GM03348 (cell line): ENCODE measurements at places on chromosomes 2 and 18.

- DNase-seq: no peak
Observed at GRCh38 chr2:102025583-102026267, 34.0 kb downstream of the IL1R2 start.

DNA sequence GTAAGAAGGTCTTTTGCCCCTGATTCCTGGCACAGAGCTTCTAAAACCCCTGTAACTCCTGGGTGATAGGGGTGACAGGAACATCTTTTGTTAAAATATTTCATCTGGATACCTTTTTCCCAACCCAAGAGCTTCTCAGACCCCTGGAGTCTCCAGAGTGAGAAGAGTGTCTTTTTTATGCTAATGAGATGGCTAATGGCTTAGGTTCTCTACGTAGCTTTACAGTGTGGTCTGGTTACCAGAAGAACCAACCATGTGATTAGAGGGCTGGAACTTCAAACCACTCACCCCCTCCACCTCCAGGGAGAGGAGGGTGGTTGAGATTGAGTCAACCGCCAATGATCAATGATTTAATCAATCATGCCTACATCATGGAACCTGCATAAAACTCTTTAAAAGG is 16.2 kb upstream of the DCC start:
- no peak for DNase-seq

GRCh38 chr2:26017464-26018183 is 16.3 kb upstream of the RAB10 start:
- DNase-seq: no peak

GRCh38 chr18:24669015-24669414 is 208.6 kb downstream of the HRH4 start:
- DNase-seq: no peak

DNA sequence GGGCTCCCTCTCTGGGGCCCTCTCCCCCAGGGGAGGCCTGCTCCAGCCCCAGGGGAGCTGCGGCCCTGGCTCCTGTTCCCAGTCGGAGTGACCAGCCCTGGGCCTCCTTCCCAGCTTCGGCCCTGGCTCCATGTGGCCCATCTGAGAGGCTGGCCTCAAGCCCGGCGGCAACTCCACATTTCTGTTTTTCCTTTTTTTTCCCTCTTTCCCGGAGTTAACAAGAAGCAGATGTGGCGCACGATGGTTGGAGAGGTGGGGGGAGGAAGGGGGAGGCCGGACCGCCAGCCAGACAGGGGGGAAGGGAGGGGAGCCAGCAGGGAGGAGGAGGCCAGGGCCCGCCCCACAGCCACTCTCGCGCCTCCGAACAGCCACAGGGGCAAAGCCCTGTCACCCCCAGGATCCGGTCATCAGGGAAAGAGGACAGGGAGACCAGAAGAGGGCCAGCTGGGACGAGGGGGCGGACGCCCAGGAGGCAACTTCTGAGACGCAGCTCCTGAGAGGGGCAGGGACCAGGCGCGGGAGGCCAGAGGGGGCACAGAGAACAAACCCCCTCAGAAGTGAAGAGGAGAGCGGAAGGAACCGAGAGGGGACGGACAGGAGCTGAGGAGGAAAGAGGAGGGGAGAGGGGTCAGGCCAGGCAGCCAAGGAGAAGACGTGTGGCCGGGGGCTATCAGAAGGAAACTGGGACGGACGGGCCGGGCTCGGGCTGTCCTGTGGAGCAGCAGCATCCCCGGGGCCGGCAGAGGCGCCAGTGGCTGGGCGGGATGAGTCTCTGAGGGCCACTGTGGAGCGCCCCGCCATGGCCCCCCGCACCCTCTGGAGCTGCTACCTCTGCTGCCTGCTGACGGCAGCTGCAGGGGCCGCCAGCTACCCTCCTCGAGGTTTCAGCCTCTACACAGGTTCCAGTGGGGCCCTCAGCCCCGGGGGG is at the start of gene EMILIN1:
EMILIN1 (plus strand) TSS at position 349 of the 928 bp plus-strand sequence; CDS start at position 800, 451 bp downstream.
- DNase-seq: peak; percentile 95

DNA sequence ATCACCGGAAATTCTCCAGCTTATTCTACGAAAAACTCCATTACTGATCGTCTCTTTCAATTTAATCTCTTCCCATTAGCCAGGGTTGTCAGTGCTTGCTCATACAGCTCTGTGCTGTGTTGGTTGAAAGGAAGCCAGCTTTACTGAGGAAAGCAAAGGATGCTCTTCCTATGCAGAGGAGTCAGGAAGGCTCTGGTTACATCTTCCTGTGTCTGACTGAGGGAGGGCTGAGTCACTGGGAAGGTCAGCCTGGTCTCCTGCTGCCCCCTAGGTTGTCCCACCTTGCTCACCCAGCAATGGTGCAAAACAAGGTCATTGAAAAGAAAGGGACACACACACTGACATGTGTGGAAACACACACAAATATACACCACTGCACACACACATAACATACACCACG is 975.6 kb downstream of the DCDC2C start:
- DNase-seq: no peak

- DNase-seq: no peak
Observed at GRCh38 chr2:209937893-209938292, 64.5 kb upstream of the RPE start.

GRCh38 chr18:45109271-45109670 is 428.6 kb downstream of the SETBP1 start:
- DNase-seq: no peak

GRCh38 chr2:85064927-85065577 is 68.1 kb upstream of the TCF7L1 start:
- no peak for DNase-seq

DNA sequence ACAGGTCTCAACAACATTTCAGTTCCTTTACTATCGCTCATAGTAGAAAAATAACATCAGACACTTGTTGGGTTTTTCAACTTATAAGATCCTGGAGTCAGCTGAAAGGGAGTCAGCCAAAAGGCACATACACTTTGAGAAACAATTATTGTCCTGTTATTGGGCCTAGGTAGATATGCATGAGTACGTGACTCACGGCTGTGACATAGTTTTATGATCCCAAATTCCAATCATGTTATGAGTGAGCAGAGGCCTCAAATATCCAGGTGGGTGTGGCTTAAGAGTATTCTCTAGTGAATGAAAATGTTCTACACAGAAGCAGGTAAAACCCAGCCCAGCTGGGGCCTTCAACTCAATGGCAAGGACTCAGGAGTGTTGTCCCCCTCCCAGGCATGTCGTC is 27.2 kb downstream of the SERPINB8 start:
- no peak for DNase-seq

DNA sequence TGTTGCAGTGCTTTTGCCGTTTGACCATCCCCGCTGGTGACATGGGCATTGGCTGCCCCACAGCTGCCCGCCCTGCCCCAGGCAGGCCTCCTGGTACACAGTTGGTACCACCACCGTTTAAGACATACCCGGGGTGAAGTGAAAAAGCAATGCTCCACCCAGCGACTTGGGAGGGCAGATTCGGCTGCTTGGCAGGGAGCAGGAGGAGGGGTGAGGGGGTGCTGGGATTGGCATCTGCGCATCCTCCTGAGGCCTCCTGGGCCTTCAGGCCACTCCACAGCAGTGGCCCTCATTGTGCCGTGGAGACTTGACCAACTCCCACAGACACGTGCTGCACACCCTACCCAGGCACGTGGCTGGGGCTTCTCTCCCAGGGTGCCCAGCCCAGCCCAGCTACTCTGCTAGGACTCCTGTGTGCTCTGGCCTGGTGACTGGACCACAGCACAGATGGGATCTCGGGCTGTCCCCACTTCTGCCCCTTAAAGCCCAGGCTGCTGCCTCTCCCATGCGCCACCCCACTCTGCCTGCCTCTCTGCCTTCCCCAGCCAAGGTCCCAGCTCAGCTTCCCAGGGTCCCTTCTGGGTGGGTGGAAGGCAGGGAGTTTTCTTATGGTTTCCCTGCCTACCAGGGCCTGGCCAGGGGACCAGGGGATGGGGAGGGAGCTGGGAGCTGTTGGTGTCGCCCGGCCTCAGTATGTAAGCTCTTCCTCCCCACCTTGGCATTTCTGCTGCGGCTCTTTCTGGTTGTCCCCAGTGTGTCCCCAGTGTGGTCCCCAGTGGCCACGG is 157.0 kb upstream of the HS6ST1 start:
- DNase-seq: no peak

GRCh38 chr2:1770566-1771380 is 26.5 kb upstream of the PXDN start:
- no peak for DNase-seq

DNA sequence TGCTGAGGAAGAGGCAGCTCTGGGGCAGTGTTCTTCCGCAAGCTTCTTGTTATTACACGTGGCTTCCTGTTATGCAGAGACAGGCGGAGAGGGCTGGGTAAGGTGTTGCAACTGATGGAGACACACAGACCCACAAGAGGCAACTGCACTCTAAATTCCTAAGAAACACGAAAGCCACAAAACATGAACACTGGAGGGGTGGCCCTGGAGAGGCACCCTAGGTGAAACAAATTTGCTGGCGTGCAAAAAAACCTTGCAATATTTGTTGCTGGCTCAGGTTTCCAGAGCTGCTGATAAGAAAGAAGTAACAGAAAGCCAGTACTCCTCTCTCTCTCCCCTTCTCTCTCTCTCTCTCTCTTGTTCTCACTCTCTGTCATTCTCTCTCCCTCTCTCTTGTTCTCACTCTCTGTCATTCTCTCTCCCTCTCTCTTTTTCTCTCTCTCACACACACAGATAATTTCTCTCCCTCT is 31.8 kb downstream of the ARHGAP25 start:
- no peak for DNase-seq

DNA sequence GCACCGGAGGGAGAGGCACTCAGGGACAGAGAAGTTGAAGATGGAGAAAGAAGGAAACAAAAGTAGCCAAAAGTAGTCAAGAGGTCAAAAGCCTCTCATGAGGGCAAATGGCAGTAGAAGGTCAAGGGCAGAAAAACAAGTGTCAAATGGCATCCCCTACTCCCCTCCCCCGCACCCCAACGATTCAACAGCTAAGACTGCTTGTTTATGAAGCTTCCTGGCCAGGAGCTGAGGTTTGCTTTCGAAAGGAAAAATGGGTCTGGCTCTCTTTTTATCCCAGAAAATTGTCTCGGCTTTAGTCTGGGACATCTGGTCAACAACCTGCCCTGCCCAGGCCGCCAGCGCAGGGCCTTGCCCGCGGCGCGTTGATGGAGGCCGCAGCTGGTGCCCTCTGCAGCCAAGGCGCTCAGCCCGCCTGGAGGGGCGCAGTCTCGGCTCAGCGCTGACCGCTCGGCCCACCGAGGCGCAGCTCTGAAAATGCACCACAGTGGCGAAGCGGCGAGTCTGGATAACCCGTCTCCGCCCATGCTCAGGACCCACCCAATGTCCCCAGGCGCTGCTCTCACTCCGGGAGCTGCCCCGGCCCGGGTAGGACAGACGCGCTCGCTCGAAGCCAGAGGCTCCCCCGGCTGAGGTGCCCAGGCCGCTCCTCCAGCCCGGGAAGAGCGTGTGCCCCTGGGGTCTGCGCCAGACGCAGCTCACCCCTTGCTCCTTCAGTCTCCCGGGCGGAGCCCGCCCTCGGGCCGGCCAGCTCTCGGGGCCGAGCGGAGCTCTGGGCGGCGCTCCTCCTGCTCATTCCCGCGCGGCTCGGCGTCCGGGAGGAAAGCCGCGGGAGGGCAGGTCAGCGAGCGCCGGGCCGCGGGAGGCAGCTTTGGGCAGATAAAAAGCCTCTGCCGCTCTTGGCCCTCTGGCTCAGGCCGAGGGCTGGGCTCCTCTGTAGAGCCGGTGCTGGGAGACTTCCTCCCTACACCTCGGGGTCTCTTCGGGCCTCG is 1.8 kb upstream of the TBR1 start:
- DNase-seq: peak; percentile 73

GRCh38 chr2:231290321-231291015 is 92.0 kb downstream of the ARMC9 start:
- no peak for DNase-seq

GRCh38 chr18:52615943-52616342 is 275.9 kb downstream of the DCC start:
- DNase-seq: no peak

DNA sequence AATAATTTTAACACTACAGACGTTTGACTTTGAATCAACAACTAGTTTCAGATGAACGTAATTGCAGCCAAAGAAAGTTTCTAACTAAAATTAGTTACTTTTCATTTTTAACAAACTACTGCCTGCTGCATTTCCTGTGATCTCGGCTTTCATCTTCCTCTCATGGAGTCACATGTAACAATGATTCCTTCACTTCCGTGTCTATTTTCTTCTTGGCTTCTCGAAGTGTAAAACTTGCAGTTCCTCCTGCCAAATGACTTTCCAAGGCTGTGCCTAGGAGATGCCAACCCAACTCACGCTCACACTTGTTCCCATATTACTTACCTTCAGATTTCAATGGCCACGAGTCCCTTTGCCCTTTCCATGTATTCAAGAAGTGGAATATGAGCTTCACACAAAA is 1406.3 kb upstream of the CELF4 start:
- no peak for DNase-seq

DNA sequence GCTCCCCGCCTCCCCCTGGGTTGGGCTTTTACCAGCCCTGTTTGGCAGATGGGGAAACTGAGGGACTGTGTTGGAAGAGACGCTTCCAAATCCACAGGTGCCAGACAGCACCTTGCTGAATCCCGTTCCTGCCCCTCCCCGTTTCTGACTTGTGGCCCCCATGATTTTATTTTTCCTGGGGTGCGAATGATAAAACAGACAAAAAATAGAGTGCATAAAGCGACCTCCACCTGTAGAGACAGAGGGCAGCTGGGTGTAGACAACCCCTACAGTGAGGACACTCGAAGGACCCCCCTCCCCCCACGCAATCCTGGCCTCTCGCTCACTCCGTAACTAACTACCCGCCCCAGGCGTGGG is 2.2 kb upstream of the CTDSP1 start:
- DNase-seq: no peak

DNA sequence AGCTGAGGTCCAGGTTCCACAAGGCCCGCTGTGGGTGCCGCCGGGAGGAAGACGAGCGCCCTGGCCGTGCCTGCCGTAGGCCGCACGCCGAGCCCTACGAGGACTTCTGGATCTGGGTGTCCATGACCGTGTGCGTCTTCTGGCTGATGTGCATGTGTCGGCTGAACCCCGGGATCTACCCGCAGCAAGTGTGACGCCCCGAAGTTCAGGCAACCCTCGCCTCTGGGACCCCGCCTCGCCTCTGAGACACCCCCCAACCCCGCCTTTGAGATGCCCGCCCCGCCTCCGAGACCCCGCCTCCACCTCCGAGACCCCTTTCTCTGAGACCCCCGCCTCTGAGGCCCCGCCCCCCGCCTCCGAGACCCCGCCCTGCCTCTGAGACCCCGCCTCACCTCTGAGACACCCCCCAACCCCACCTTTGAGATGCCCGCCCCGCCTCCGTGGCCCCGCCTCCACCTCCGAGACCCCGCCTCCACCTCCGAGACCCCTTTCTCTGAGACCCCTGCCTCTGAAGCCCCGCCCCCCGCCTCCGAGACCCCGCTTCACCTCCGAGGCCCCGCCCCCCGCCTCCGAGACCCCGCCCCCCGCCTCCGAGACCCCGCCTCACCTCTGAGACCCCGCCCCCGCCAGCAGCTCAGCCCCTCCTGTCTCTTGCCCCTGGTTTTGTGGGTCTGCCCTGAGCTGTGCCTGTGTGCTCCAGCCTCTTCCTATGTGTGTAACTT is 3.7 kb downstream of the RTP5 start:
- DNase-seq: no peak

GRCh38 chr2:9467687-9468086 is 6.7 kb upstream of the IAH1 start:
- DNase-seq: no peak

- DNase-seq: no peak
Observed at GRCh38 chr2:23354554-23354953, 30.4 kb upstream of the KLHL29 start.
